ENCODE measurements at places on chromosomes 2 and 18.

- DNase-seq, result no peak
Observed at GRCh38 chr18:58668211-58668610, 3.1 kb upstream of the MALT1 start.

GRCh38 chr2:71935262-71935848 is 212.3 kb downstream of the CYP26B1 start:
- DNase-seq, result no peak

DNA sequence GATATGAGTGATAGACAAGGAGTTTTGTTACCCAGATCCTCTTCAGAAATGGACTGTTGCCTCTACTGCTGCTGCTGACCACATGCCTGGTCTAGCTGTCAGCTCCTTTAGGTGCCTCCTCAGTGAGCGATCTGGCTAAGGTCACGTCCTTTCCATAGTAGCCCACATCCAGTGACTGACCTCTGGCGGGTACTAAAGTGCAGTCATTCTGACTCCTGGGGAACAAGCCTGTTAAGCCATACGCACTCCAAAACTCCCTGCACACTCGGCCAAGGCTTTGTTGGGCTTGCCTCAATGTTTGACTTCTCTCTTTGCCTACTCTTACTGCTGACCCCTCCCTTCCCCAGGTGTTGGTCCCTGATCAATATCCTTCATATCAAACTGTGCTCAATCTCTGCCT is 685.2 kb downstream of the IRS1 start:
- no peak for DNase-seq

GRCh38 chr2:30109856-30110255 is 37.0 kb upstream of the YPEL5 start:
- no peak for DNase-seq

DNA sequence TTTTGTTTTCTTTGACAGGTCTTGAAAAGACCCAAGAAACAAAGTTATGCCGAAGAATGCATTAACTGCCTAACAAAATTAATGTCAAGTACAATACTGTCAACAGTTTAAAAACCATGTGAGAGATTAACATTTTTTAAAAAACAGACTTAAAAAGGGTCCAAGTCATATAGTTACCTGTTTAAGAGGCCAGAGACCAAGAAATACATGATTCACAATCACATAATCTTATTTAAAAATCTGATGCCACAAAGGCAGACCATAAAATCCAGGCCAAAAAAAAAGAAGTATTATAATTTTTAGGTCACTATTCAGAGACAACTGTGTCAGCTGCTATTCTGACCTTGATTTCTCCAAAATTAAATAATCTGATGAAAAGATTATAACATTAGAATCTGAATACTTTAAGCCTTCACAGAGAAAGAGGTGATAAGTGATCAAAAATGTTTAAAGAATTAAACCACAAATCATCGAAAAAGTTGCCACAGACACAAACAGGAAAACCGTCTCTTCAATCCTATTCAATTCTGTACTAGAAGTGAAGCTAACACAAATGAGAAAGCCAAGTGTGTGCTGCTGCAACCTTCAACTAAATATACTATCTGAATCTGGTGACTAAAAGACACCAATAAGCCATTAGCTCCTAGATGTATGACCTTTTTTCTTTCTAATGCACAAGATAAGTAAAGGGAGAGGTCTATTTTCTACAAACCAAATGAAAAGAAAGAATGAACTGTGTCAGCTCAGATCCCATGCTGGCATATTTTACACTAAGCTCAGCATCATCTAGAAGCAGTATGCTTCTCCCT is 286.0 kb downstream of the ZEB2 start:
- no peak for DNase-seq

- no peak for DNase-seq
Observed at GRCh38 chr2:79757526-79757925, 244.7 kb downstream of the CTNNA2 start.

DNA sequence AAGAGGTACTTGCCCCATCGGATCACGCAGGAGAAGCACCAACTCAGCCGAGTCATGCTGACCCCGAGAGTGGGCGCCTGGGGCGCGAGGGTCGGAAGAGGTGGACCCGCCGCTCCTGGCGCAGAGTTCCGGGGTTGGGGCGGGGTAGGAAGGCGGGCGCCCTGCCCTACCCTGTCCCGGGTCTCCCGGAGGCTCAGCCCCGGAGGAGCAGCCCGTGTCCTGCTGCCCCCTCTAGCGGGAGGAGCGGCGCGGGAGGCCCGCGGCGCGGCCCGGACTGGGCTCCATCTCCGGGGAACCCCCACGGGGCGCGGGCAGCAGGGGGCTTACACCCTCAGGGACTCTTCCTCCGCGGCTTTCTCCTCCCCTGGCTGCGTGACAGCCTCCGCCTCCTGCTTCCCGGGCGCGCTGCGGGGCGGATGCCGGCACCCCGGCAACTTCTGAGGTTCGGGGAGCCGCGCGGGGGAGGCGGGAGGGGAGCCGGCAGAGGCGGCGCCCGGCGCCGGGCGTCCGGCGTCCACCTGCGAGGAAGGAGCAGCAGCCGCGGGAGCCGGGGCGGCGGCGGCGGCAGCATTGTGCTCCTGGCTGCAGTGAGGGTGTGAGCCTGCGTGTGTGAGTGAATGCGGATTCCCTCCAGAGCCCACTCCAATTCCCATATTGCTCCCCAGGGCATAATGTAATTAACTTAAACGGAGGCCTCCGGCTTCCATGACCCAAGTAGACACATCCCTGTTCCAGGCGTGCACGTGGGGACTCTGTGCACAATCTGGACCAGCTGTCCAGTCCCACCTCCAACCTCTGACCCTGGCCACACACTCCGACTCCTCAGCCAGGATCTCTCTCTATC is 7.6 kb upstream of the TNS1 start:
- DNase-seq, result peak; percentile 14

DNA sequence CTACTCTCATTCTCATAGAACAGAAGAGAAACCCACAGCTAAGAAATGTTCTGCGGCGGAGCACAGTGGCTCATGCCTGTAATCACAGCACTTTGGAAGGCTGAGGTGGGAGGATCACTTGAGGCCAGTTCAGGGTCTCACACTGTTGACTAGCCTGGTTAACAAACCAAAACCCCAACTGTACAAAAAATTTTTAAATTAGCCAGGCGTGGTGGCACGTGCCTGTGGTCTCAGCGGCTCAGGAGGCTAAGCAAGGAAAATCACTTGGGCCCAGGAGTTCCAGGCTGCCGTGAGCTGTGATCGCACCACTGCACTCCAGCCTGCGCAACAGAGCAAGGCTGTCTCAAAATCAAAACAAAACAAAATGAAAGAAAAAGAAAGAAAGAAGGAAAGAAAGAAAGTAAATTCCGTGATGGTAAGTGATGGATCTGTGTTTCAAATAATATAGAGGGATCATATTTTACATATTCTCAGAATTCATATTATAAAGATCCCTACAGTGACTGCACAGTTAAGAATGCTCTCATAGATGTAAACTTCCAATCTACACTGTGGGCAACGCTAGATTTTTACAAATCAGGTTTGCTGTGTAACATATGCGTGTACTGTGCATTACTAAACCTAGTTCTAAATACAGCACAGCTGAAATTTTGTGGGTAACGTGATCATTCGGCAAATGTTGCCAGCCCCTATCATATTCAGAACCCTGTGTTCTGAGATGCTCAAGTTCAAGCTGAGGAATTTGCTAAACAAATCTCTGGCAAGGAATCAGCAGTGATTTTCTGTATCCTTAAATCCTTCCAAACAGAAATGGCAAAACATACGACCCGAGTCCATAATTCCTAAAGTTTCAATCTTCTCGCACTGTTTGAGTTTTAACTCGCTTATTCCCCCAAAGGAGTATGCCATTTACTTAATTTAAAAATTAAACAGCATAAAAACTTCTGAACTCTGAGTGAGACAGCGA is 1.2 kb upstream of the RAB12 start:
- no peak for DNase-seq

DNA sequence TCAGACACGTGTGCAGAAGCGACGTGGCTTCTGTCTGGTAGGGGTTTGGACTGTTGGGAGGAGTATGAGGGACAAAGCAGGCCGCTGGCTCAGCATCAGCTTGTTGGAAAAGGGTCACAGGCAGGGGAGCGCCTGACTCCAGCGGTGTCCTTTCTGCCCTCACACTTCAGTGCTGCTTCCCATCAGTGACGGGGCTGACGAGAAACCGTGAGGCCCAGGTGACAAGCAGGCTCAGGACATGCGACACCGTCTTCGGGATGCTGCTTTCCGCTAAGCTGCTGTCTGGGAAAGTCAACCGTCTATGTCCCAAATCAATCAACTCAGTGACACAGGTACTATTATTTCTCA is 90.5 kb downstream of the USP40 start:
- DNase-seq, result no peak

GRCh38 chr2:96819876-96820511 is 3.9 kb downstream of the CNNM3 start:
- no peak for DNase-seq

- no peak for DNase-seq
Observed at GRCh38 chr2:175441181-175441761, 259.8 kb upstream of the ATP5MC3 start.

DNA sequence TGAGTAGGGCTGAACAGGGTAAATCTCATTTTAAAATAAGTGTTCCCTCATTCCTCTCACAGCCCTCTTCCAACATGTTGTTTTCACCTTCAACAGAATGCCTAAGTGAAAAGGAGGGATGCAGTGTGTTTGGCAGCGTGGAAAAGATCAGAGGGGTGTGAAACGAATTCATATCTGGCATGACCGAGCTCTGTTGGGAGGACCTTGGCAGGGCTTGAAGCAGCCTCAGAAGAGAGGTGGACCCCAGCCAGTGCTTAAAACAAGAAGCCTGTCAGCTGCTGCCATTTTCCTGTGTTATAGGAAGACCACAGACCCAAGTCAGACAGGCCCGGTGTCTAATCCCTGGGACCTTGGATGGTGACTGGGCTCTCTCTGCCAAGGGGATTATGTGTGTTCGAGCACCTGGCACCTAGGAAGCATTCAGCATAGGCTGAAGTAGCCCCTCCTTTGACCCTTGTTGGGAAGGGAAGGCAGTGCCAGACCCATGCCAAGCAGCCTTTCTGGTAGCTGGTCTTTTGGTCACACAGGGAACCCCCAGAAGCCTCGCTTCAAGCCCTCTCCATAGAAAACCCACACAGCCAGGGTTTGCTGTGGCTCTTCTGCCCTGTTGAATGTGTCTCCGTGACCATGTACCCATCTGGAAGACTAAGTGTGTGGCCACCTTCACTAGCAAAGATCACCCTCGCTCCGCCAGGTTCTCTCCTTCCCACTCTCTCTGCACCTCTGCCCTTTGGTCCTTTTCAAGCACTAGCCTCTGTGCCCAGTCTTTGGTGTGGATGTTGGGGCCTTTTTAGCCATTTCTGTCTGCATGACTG is 87.5 kb upstream of the ST3GAL5 start:
- DNase-seq, result no peak

DNA sequence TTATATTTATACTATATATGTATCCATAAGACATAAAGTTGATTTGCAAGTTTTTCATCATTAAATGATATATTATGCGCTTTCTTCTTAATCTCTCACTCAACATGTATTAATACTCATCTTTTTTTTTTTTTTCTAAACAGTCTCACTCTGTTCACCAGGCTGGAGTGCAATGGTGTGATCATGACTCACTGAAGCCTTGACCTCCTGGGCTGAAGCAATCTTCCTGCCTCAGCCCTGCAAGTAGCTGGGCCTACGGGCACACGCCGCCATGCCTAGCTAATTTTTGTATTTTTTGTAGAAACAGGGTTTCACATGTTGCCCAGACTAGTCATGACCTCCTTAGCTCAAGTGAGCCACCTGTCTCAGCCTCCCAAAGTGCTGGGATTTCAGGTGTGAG is 51.4 kb upstream of the MAP4K3 start:
- DNase-seq, result no peak

DNA sequence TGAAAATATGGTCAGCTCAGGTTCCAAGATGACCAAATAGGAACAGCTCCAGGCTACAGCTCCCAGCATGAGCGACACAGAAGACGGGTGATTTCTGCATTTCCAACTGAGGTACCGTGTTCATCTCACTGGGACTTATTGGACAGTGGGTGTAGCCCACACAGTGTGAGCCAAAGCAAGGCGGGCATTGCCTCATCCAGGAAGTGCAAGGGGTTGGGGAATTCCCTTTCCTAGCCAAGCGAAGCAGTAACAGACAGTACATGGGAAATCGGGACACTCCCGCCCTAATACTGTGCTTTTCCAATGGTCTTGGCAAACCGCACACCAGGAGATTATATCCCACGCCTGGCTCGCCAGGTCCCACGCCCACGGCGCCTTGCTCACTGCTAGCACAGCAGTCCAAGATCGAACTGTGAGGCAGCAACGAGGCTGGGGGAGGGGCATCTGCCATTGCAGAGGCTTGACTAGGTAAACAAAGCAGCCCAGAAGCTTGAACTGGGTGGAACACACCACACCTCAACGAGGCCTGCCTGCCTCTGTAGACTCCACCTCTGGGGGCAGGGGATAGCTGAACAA is 57.5 kb downstream of the WDPCP start:
- no peak for DNase-seq

DNA sequence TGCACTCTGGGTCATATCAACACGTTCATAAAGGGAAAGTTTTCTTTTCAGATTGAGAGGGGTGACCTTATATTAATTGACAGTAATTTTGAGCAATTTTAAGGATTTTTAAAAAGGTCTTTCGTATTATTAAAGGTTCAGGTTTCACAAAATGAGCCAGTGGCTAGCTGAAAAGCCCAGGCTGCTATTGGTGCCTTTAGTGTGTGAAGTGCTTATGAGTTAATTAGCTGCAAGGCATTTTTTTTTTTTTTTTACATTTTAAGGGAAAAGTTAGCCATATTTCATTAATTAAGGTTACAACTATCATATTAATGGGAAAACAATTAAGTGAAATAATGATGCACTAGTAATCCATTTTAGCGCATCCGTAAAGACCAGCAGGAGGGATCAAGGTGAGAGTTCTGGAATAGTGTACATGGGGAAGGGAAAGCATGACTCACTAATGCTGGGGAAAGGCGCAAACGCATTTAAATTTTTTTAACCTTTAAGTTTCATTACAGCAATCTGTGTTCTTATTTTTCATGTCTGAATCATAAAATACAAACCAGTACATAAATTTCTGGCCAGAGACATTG is 200.0 kb downstream of the ZNF407 start:
- no peak for DNase-seq

- no peak for DNase-seq
Observed at GRCh38 chr2:238254095-238254723, 14.4 kb upstream of the HES6 start.

GRCh38 chr2:31919499-31919898 is 91.3 kb downstream of the MEMO1 start:
- no peak for DNase-seq

DNA sequence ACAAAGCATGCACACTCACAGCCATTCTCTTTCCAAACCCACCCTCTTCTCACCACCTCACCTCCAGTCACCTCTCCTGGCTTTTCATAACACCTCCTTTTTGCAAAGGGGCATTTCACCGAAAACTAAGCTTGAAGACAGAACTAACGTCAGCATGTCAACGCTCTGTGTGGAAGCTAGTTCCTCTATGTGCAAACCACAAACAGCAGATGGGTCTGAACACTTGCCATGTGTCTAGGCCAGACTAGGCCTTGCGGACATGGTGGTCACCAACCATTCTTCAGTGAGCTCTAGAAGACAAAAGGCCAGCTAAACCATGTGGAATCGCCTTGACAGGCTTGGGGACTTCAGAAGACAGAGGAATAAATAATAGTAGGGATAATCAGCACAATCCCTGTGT is 148.5 kb downstream of the TXNL1 start:
- no peak for DNase-seq
